ENCODE measurements at places on chromosomes 2 and 18.

GRCh38 chr2:105329561-105330495, at the start of gene TGFBRAP1:
TGFBRAP1 (minus strand) TSS chr2:105329735; CDS start chr2:105308301, 21,434 bp downstream.
- DNase-seq: no peak

DNA sequence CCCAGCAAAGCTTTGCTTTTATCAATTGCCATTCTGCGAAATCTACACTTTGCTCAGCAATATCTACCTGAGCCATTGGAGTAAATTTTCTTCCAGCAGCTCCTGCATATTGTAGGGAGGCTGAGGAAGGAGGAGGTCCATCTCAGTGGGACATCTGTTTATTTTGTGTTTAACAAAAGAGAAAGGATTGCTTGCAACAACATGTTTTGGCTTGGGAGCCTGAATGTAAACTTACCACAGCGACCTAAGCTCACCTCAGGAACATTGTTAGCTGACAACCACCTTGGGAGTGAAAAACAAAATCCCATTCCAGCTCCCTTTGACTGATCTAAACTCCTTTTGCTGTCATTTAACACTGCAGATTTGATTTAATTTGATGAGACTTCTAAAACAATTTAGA, 356.1 kb downstream of the SS18 start:
- DNase-seq: no peak

- no peak for DNase-seq
Observed at GRCh38 chr2:60364491-60364890, 189.0 kb downstream of the BCL11A start.

DNA sequence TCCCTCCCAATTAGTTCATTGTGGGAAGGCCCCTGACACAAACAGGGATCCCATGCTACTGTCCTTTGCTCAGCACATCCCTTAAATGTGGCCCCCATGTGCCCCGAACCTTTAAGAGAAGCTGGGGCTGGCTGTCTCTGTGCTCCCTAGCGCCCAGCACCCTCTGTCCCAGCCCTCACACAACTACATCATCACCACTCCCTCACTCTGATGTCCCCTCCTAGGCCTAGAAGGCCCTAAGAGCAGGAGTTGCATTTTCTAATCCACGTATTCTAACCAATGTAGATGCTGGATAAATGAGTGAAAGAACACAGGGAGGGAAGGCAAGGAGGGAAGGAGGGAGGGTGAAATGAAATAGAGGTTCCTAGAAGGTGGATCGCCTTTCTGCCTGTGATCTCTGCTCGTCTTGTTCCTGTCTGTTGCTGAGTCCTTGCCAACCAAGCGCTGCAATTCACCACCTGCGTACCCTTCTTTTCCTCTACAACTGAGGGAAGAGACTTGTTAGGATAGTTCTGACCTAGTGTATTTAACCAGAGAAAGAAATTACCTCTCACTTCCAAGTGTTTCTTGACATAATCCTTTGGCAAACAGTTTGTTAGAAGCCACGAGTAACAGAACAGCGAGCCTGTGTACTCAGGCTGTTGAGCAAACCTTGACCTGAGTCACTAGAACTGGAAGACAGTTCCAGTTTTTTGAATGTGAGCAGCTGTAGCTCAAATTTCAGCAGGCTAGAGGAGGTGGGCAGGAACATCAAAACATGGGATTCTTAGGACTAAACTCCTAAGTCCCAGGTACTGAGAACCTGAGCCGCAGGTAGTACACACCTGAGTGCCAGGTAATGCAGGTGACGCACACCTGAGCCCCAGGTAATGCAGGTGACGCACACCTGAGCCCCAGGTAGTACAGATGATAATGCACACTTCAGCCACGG, 181.5 kb upstream of the ID2 start:
- DNase-seq: no peak

DNA sequence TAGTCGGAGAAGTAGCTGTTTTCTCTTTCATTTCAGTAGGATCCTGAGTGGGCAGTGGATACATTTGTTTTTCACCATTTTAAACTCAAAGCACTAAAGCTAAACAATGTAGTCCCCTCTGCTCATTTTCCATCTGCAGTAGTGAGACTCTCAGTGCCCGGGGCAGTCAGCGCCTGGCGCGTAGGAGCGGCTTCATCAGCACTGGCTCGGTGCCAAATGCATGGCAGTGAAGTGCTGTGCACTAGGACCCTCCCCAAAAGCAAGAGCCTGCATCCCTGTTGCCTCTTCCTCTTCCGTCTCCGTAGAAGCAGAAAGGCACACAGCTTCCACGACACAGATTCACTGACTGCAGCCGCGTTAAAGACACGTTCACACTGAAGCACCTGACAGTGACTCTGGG, 19.0 kb upstream of the ESPNL start:
- no peak for DNase-seq

DNA sequence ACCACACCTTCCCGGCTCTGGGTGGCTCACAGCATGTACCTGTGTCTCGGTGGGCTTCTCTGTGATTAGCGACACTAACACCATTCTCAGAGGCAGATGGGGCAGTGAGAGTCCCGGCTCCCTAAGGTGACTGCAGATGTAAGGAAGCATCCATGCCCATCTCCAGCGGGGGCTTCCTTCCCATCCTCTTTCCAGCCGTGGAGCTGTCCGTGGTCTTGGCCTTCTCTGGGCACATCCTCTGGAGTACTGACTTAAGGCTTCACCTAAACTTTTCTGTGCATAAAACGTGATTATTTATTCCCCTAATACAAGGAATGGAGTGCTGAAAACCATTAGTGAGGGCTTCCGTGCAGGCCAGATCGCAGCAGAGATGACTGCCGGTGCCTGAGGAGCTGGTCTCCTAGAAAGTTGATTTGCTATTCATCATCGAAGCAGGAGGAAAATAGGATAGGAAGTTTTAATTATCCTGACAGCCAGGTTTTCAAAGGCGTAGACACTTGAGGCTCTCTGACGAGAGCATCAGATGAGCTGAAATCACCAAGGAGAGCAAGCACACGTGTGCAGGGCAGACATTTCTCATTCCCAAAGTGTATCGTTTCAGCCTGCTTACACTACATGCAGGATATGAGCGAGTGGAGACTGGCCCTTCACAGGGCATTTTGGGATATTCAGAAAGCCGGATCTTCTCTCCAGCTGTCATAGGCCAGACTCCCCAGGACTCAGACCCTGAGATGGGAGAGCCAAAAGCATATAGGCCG, 186.1 kb upstream of the SALL3 start:
- no peak for DNase-seq

- no peak for DNase-seq
Observed at GRCh38 chr2:215941726-215942125, 71.6 kb downstream of the MREG start.

DNA sequence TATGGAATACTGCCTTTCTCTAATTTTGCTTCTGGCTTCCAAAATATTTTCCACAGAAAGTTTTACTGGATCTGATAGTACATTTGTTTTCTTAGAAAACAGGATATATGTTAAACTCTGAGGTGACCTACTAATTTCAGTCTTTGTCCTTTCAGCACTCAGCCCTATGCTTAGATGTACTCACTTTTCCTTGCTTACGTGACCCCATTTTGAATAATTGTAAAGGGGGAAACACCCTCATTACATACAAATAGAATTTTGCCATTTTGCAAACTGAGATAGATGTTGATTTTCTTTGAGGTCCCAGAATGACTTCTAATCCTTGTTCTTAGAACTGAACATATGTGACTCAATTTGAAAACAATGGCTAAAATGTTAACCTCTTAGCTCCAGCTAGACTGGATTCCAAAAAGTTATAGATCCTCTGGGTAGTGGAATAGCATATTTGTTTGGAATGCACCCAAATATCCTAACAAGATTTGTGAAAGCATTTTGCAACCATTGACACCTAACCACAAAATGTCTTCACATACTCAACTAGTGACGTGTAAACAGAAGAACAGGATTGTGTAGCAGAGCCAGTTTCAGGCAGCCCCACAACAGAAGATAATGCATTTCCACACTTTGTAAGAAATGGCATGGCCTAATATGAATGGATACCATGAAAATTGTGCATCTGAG, 44.8 kb upstream of the EHBP1 start:
- no peak for DNase-seq

GRCh38 chr2:229634601-229635370, 79.6 kb downstream of the DNER start:
- DNase-seq: no peak

DNA sequence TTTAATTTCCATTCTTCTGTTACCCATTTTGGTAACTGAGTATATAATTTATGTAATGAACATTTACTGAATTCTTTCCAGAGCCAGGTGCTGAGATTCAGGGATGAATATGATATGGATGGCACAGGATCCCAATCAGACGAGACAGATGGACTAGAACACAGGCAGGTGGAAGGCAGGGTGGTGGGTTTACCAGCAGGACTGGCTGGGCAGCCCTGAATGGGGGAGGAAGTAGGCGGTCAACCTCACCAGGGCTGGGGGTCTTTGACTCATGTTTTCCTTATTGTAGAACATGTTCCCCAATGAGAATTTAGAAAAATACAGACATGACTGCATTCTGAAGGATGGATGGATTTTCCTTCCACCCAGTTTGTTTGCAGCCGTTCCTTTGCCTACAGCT, 80.3 kb downstream of the CIB4 start:
- DNase-seq: no peak

GRCh38 chr2:180478883-180479282, 471.8 kb upstream of the CWC22 start:
- no peak for DNase-seq

GRCh38 chr2:233977296-233977837, 60.2 kb downstream of the TRPM8 start:
- no peak for DNase-seq

- DNase-seq: no peak
Observed at GRCh38 chr2:141109633-141110032, 1021.2 kb downstream of the LRP1B start.

DNA sequence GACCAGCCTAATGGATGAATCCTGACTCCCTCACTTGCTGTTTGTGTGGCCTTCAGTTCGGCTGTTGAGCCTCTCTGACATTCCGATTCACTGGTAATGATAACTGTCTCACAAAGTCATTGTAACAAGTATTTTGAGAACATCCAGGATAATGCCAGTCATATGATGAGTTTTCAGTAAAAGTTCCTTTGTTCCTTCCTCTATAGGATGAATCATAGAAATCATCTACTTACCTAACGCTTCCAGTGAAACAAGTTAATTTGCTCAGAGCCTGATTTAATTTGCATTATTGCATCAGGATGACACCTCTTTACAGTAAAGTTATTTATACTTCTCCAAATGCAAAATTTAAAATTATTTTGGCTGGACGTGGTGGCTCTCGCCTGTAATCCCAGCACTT, 32.0 kb downstream of the RAB31 start:
- no peak for DNase-seq

DNA sequence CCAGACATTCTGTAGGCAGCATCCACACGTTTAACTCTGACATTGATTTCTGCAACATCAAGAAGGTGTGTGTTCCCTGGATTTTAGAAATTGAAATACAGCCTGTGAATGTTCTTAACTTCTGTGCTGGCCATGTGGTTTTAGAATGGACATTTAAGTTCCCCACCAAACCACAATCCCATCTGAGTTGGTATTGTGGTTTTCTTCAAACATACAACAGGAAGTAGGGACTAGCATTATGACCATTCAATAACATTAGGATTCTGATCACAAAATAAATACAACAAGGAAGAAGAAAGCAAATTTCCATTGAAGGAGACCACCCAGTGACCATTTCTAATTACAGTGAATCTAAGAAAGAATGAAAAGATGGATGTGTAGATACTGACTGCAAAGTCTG, 51.2 kb downstream of the MAP3K20 start:
- no peak for DNase-seq

DNA sequence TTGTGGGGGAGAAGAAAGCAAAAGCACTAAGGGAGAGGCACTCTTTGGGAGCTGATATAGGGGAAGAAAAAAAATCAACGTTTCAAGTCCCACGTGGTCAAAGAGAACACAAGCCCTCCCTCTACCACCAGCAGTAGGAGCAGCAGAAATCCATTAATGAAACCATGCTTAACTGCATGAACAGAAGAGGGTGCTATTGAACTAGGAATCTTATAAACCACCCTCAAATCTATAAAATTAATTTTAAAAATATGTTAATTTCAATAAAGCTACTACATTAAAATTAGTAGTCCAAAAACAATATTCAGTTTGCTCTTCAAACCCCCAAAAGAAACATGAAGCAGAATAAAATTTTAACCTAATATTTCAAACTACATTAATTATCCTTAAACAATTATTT, 147.8 kb downstream of the TMEM18 start:
- no peak for DNase-seq

DNA sequence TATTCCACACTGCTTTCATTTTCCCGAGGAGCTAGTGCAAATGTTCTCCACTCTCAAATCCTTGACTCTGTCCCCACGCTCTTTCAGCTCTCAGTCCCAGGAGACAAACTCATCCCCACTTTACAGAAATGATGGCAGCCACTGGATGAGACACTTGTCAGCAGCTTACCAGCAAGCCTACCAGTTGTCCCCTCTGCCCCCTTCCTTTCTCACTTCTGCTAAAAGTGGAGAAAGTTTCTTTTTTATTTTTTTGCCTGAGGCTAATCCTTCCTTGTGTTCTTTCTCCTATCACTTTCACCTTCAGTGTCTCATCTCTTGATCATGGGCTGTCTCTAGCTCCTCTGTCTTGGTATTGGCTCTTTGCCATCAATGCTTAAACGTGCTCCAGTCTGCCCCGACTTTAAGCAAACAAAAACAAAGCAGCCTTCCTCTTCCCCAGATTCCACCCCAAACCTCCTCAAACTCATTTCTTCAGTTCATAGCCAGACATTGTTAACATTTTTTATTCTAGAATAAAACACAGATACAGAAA, 64.5 kb downstream of the TTC32 start:
- no peak for DNase-seq

DNA sequence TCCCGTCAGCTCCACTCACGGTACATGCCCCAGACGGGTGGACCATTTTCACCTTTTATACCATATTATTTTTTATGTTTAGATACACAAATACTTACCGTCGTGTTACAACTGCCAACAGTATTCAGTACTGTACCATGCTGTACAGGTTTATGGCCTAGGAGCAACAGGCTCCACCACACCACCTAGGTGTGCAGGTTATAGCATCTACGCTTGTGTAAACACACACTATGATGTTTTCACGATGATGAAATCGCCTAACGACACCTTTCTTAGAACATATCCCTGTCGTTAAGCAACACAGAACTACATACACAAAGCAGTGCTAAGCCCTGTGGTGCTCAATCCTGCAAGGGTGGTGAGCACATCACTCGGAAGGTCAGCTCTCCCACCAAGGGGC, 24.5 kb downstream of the NDUFA10 start:
- no peak for DNase-seq

- DNase-seq: no peak
Observed at GRCh38 chr18:58009166-58009565, 34.9 kb upstream of the NEDD4L start.

DNA sequence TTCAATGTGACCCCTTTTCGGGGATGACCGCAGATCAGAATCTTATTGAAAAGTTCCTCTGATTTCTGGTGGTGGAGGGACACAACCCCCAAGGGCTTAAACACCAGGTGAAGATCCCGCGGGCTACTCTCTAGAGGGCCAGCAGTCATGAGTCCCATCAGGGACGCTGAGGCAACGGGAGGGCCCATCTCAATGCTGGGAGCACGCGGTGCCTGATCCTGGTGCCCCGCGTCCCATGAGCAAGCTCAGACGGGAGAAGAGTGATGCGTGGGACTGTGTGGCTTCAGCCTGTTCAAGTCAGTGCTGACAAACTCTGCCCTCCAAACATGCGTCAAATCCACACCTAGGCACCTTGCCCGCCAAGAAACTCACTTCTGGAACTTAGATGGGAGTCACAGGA, 224.9 kb downstream of the TWIST2 start:
- DNase-seq: no peak

- DNase-seq: no peak
Observed at GRCh38 chr2:132975193-132976105, 305.4 kb upstream of the LYPD1 start.
